ENCODE measurements at places on chromosomes 16 and 17. TPM values are rescaled to one million over a fixed set of nuclear protein-coding genes. Genes with fewer than 3 reads are reported as not detected.

CCDC102A gene
- total RNA-seq, result 17.3 TPM

SLFN12L gene
- 0.77 TPM for total RNA-seq

RHBDL3 gene
- 35.6 TPM for total RNA-seq

EXOC3L1 gene
- 3.9 TPM for total RNA-seq

UNC45B gene
- total RNA-seq, result 14.8 TPM

PLA2G10 gene
- total RNA-seq, result not detected

ITGAL gene
- total RNA-seq, result 3.8 TPM

CFAP119 gene
- total RNA-seq, result 4.6 TPM

MIEN1 gene
- total RNA-seq, result 14.2 TPM

KCNG4 gene
- total RNA-seq, result 1.8 TPM

KRT33B gene
- not detected for total RNA-seq

GLTPD2 gene
- not detected for total RNA-seq

PPP1R27 gene
- not detected for total RNA-seq

TK2 gene
- 30.0 TPM for total RNA-seq

ACAP1 gene
- total RNA-seq, result 6.2 TPM

AGRP gene
- total RNA-seq, result not detected

SLC38A8 gene
- total RNA-seq, result 6.6 TPM

HES7 gene
- not detected for total RNA-seq

ZG16 gene
- total RNA-seq, result not detected

PYDC1 gene
- total RNA-seq, result not detected

ABCA6 gene
- total RNA-seq, result 29.4 TPM

EPN3 gene
- total RNA-seq, result 0.82 TPM

LYRM9 gene
- total RNA-seq, result 24.3 TPM

WNK4 gene
- 0.33 TPM for total RNA-seq

SLC6A4 gene
- total RNA-seq, result 2.4 TPM

ZNF624 gene
- total RNA-seq, result 25.9 TPM

CMTM2 gene
- not detected for total RNA-seq

KRTAP4-3 gene
- not detected for total RNA-seq

TXNL4B gene
- total RNA-seq, result 19.2 TPM

AIPL1 gene
- total RNA-seq, result 335 TPM

HOXB8 gene
- total RNA-seq, result not detected

KRTAP2-1 gene
- total RNA-seq, result not detected

SYT17 gene
- total RNA-seq, result 10.2 TPM

CDH16 gene
- not detected for total RNA-seq

HS3ST2 gene
- 1.6 TPM for total RNA-seq

ARL5C gene
- total RNA-seq, result 1.3 TPM

MYH10 gene
- total RNA-seq, result 188 TPM

SLC47A1 gene
- 8.7 TPM for total RNA-seq

MMP28 gene
- 4.2 TPM for total RNA-seq

KRT37 gene
- not detected for total RNA-seq

TBC1D26 gene
- total RNA-seq, result 2.9 TPM

LRRC36 gene
- 1.5 TPM for total RNA-seq

SYCE1L gene
- total RNA-seq, result 6.0 TPM

SERPINF2 gene
- 1.6 TPM for total RNA-seq

DVL2 gene
- 103 TPM for total RNA-seq

HSPB9 gene
- total RNA-seq, result not detected

TBC1D3H gene
- total RNA-seq, result not detected

GP1BA gene
- 0.22 TPM for total RNA-seq

KRTAP4-4 gene
- total RNA-seq, result not detected

HOXB6 gene
- not detected for total RNA-seq

FBXW10 gene
- 0.38 TPM for total RNA-seq

ZNF207 gene
- total RNA-seq, result 302 TPM

CARD14 gene
- total RNA-seq, result 4.8 TPM

PRSS8 gene
- 6.2 TPM for total RNA-seq

KRTAP16-1 gene
- not detected for total RNA-seq

ALOX12 gene
- 0.60 TPM for total RNA-seq

SP6 gene
- 0.38 TPM for total RNA-seq

ZNF771 gene
- total RNA-seq, result 8.4 TPM

CBFA2T3 gene
- 5.6 TPM for total RNA-seq
